SK-N-DZ (cell line): ENCODE measurements at places on chromosomes 6 and 20.
A peak's percentile ranks its signal among the peaks of the same experiment; 100 is the strongest.

GRCh38 chr6:169810066-169810989 is 58.9 kb downstream of the ERMARD start:
- peak; percentile 56 for DNase-seq

DNA sequence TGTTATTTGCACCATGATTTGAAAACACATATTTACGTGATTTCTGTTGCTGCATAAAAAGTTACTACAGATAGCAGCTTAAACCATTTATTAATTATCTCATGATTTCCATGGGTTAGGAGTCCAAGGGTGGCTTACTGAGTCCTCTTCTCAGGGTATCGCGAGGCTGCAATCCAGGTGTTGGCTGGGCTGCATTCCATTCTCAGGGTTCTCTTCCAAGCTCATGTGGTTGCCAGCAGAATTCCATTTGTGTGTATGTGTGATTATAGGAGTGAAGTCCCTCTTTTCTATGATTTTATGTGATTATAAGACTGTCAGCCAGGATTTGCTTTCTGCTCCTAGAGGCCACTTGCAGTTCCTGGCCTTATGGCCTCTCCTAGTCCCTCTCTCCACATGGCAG is 135.1 kb downstream of the FAM83B start:
- no peak for DNase-seq

DNA sequence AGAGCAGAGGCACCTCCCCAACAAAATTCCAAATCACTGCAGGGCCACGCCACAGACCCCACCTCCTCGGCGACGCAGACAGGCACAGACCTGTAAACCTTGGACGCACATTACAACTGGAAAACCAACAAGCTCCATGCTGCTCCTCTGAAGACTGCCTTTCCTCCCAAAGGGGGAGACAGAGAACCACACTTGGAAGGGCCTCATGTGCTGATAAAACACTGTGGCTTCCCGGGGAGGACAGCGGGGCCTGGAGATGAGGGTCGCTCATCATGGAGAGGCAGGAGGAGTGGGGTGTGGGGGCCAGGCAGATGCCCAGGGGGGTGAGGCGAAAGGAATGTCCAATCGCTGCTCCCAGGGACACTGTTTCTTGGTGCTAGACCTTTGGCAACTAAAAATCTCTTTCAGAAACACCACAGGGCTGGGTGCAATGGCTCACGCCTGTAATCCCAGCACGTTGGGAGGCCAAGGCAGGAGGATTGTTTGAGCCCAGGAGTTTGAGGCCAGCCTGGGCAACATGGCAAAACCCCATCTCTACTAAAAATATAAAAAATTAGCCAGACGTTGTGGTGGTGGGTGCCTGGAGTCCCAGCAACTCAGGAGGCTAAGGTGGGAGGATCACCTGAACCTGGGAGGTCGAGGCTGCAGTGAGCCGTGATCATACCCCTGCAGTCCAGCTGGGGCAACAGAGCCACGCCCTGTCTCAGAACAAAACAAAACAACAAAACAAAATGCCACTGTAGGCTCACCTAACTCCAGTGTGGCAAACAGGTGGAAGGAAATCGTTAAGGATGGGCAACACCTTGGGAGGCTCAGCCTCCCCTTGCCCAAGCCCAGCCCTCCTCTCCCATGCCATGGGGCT is 53.8 kb downstream of the ABHD12 start:
- peak; percentile 27 for DNase-seq

GRCh38 chr6:45606831-45607400 is 229.2 kb upstream of the SUPT3H start:
- no peak for DNase-seq

DNA sequence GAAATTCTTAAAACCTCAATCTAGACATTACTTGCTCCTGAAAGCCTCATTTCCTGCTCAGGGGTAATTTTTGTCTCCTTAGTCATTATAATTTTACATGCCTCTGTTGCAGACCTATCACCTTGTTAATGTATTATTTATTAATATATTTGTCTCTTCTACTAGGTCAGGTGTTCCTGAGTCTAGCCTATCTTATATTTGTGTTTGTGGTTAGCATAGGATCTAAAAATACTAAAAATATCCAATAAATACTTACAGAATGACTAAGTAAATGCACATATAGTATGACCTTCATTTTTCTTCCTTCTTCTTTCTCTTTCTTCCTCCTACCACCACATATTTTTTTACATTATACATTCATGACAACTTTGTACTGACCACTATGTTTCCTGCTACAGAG is 268.9 kb upstream of the HS3ST5 start:
- DNase-seq, result no peak

GRCh38 chr6:1770968-1771723 is 161.4 kb downstream of the FOXC1 start:
- DNase-seq, result no peak

DNA sequence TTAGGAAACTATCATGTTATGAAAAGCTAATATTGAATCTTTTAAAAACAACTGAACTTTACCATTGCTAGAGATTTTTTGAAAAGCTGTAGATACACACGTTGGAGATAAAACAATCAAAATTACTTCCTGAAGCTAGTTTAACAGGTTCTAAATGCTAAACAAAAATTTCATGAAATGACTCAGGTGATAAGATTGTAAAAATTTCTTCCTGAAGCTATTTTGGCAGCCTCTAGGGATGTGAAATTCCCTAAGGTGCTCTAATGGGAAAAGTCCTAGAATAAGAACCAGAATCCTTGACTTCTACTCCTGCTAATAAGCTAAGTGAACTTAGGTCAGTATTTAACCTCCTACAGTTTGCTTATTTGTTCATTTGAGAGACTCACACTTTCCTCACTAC is 8.5 kb downstream of the GCM2 start:
- DNase-seq, result no peak

- DNase-seq, result peak; percentile 49
Observed at GRCh38 chr6:31396422-31397152, 6.8 kb upstream of the MICA start.

DNA sequence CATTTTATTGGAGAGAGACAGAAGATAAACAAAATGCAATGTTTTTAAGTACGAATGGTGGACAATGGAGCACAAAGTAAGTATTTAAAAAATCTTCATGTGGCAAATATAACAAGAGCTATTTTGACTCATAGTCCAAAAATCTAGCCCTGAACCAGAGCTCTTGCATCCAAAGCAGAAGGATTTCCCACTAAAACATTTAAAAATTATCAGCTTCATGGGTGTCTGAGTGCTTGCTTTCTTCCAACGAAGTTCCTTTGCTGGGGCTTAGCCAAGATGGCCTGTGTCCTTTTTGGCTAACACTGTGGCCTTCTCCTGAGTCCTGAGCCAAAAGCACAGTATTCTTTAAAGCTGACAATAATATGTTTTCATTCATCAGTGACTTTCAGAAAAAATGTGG is 161.7 kb downstream of the RIMS1 start:
- no peak for DNase-seq

DNA sequence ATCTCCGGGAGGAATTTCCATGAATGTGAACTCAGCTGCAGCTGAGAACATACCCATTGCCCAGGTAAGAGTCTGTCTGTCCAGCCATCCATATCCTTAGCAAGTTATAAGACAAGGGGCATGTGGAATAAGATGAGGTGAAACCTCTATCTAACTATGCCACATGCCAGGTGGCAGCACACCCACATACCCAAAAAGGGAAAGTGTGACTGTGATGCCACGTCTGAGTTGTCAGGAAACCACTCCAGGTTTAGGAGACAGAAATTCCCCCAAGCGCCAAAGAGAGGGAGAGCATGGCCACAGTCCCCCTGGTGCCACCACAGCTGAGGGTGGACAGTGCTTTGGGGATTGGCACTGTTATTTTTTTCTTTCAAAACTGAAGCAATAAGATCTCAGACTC is 36.7 kb downstream of the SYNDIG1 start:
- no peak for DNase-seq

DNA sequence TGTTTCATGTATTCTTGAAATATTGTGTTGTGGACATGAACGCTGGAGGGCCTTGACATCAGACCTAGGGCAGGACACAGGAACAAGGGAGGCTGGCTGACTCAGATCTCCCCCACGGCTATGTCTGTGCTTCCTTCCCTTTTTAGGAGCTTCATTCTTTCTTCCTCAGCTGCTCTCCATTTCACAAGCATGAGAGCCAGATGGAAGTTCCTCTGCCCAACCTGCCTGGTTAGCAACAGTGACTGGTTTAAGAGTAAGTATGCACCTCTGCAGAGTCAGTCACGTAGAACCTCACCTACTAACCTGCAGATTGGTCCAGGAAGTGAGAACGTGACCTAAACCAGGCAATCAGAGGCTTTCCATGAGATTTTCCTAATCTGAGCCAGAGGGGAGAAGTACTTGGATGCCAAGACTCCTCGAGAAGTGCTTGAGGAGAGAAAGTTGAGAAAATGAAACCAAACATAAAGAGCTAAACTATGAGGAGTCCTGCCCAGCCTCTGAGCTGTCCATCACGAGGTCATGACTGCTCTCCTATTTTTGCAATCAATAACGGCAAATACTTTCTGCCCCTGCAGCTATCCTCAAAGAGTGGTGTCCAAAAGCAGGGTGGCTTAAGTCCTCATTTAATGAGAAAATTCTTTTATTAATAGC is 465.2 kb upstream of the CITED2 start:
- DNase-seq, result no peak

DNA sequence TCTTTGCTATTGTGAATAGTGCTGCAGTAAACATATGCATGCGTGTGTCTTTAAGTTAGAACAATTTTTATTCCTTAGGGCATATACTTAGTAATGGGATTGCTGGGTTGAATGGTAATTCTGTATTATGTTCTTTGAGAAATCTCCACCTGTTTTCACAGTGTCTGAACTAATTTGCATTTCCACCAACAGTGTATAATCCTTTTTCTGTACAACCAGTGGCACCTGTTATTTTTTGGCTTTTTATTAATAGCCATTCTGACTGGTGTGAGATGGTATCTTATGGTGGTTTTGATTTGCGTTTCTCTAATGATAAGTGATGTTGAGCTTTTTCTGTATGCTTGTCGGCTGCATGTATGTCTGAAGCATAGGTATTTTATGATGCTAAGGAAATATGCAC is 820.8 kb upstream of the MAP3K7 start:
- DNase-seq, result no peak

DNA sequence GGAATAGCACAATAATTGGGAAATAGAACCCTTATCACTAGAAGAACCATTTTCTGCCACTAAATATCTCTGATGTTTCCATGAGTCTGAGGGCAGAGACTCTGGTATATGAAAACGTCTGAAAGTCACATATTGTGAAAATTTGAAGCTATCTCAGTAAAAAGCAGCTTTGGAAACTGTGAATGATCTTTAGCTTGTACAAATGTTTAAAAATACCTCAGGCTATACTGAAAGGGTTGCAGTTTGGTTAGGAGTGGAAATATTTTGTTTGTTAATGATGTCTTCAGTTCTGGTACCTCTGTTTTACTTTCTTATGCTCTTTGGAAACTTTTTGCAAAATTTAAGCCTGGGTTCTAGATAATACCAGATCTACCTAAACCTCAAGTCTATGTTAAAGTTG is 135.0 kb downstream of the SLC16A10 start:
- no peak for DNase-seq

- no peak for DNase-seq
Observed at GRCh38 chr6:168139121-168139520, 60.1 kb upstream of the FRMD1 start.

DNA sequence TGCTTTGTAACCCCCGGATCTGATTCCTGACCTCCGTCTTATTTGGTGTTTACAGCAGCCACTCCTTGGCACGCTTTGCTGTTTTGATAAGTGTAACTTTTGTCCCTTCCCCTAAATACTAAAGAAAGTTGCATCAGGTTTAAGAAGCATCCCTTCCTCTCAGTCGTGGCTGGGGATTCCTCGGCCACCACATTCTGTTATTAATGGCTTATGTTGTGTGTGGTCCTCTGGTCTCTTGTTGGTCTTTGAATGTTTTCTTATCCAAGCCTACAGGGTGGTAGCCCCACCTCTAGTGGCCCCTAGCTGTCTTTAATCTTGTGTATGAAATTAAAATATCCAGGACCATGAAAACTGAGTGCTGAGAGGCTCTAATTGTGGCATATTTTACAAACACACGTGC is 37.5 kb upstream of the FNDC1 start:
- DNase-seq, result no peak

- DNase-seq, result no peak
Observed at GRCh38 chr6:16284472-16284871, 46.1 kb downstream of the GMPR start.

DNA sequence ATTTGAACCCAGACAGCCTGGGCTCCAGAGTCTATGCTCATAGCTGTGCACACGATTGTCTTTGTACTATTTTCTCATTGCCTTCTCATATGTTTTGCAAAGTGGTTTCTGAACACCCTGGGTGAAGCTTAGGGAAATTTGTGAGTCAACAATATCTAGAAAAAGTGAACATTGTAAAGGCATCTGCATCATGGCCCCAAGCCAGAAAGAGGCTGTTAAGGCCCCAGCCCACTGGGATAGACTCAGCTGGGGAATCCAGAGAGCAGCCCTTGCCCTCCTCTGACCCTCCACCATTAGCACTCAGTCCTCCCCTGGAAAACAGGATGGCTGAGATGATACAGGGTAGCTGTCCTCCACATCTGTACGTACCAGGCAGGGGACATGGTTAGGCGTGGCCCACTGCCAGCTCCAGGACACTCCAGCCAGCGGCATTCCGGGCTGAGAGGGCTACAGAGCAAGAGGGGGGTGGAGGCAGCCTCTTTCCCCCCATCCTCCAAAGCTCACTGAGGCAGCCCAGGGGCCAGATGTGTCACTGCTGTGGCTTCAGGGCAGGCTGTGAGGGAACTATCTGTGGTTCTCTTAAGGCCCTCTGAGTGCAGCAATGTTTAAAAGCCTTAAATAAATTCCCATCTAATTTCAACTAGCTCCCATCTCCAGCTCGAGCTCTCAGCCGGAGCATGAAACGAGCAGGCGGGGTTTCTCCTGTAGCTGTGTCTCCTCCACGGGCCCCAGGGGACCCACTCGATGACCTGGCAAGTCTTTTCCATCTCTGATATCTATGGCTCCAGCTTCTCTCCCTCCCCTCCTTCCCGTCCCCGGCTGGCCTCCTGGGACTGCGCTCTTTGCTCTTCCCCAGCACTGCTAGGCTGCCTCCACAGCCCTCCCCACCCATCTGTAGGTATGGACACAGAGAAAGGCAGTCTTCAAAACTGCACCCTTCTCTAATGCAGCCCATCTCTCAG is 209.4 kb upstream of the LRFN2 start:
- peak; percentile 68 for DNase-seq

GRCh38 chr6:53624502-53624901 is 41.1 kb downstream of the KLHL31 start:
- DNase-seq, result no peak

- peak; percentile 53 for DNase-seq
Observed at GRCh38 chr20:5000263-5001173, 792 bp downstream of the SLC23A2 start.

- no peak for DNase-seq
Observed at GRCh38 chr20:32514760-32515159, 70.4 kb downstream of the NOL4L start.

GRCh38 chr6:156410649-156411048 is 366.5 kb upstream of the ARID1B start:
- no peak for DNase-seq
